ENCODE measurements at places on chromosomes 3 and 15. TPM values are rescaled to one million over a fixed set of nuclear protein-coding genes. Genes with fewer than 3 reads are reported as not detected.

DNA sequence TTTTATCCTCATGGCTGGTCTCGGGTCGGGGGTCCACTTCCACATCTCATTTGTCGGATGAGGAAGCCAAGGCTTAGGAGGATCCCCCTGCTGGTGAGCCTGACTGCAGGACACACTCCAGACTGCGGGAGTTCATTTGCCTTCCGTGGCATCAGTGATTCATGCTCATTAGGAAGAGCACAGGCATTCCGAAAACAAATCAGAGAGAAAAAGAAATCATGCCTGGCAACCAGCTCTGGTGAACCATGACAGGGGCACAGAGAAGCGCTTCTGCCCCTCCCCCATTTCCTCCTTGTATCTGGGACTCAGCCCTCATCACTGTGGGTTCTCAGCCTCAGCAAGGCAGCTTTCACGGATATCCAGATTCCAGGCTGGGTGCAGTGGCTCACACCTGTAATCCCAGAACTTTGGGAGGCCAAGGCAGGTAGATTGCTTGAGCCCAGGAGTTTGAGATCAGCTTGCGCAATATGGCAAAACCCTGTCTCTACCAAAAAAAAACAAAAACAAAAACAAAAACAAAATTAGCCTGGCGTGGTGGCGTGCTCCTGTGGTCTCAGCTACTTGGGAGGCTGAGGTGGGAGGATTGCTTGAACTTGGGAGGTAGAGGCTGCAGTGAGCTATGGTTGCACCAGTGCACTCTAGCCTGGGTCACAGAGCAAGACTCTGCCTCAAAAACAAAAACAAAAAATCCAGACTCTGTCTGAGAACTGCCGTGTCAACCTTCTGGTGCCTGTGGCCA, 28.4 kb downstream of the IRAK2 start:
- DNase-seq: peak; percentile 89

The CHRD gene
- not detected for total RNA-seq

- no peak for DNase-seq
Observed at GRCh38 chr15:93312891-93313486, 224.0 kb upstream of the RGMA start.

- no peak for DNase-seq
Observed at GRCh38 chr3:32083702-32084270, 22.6 kb upstream of the GPD1L start.

DNA sequence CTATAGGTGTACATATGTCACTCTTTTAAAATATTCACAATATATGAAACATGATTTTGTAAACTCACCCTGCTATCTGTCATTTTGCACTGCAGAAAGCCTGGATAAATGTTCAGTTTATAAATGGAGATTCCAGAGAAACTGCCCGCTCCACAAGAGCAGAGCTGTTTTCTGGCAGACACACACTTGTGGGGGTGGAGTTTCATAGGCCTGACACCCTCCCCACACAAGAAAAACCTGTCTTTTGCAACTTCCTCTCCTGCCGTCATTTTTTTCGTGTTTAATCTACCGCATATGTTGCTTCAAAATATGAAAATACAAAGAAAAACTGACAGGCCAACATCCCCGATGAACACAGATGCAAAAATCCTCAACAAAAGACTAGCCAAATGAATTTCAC, 479.0 kb downstream of the GABRG3 start:
- no peak for DNase-seq

DNA sequence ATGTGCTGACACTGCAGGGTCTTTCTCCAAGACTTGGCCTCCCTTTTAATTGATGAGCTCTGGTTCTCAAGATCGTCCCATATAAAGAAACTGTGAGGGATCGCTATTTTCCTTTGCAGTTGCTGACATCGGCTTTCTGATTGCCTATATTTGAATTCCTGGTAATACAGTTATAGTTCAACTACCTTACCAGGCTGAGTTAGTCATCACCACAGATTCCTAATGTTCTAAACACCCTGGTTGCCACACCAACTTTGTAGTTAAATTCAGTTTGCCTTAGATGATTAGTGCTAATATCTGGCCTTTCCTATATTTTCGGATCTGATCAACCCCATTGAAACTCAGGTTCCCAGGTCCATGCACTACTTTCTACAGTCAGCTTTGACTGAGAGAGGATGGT, 125.0 kb downstream of the GMNC start:
- DNase-seq: no peak

GRCh38 chr3:127734754-127735473, 62.2 kb downstream of the ABTB1 start:
- peak; percentile 43 for DNase-seq

GRCh38 chr15:81327516-81327915, 3.6 kb upstream of the STARD5 start:
- DNase-seq: no peak

- no peak for DNase-seq
Observed at GRCh38 chr3:107346564-107346963, 30.7 kb upstream of the CCDC54 start.

GRCh38 chr15:79519628-79520027, 87.5 kb downstream of the MINAR1 start:
- no peak for DNase-seq

Measured in OCI-LY7 (cell line).